Stimulated activated CD8-positive, alpha-beta memory T cell treated with anti-CD3 and anti-CD28 coated beads, Interleukin-7, amount 100 ng/mL, for 1 hour (primary cell): ENCODE measurements at places on chromosomes 2 and 18.

GRCh38 chr2:134086594-134087219 is 167.2 kb upstream of the MGAT5 start:
- DNase-seq: no peak

- DNase-seq: no peak
These were observed 49.9 kb downstream of the KCNIP3 start for GRCh38 chr2:95346738-95347671.

- no peak for DNase-seq
These were observed 77.4 kb upstream of the OSR1 start for GRCh38 chr2:19435815-19436214.

DNA sequence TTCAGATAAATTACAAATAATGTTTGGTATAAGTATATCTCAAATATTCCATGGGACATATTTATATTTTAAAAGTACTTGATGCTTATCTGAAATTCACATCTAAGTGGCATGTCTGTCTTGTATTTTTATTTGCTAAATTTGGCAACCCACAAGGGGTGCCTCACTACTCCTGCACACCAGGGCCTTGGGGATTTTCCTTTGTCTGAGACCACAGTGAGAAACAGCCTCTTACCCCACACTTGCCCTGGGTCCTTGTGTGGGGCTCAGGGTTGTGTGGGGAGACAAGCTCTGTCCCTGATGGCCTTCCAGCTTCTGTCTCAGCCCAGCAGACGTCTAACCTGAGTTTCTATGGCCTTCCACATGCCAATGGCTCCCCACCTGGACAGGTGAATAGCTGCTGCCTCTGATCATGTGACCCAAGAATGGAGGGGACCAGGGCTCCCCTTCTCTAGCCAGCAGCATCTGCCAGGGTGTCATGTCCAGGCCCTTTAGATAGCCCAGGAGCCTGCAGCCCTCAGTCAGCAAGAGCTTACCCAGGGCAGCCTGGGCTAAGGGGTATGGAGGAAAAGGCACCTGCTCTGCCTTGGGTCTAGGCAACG is 49.5 kb upstream of the MRPL33 start:
- no peak for DNase-seq

- DNase-seq: no peak
These were observed 275.3 kb downstream of the CDH2 start for GRCh38 chr18:27901424-27902226.
